ENCODE measurements at places on chromosomes 6 and 20.
A peak's percentile ranks its signal among the peaks of the same experiment; 100 is the strongest.

DNA sequence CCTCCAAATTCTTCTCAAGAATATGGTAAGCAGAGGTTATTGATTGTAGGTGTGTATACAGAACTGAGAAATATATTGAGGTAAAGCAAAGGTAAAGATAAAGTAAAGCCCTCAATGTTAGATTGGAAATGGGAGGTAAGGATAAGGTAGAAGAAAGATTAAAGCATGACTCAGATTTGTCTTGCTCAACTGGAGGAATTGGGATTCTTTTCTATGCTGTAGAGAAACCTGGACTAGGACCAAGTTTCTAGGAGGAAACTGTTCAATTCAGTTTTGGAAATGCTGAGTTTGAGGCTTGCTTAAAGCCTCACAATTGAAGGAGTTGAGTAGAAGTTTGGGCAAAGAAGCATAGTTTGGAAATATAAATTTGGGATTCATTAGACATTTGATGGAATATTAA, 634.0 kb upstream of the PTCHD4 start:
- no peak for DNase-seq

GRCh38 chr20:50572938-50573777, 63.0 kb downstream of the PTPN1 start:
- peak; percentile 69 for DNase-seq

- DNase-seq, result no peak
Observed at GRCh38 chr20:41989935-41990635, 371.9 kb upstream of the CHD6 start.

DNA sequence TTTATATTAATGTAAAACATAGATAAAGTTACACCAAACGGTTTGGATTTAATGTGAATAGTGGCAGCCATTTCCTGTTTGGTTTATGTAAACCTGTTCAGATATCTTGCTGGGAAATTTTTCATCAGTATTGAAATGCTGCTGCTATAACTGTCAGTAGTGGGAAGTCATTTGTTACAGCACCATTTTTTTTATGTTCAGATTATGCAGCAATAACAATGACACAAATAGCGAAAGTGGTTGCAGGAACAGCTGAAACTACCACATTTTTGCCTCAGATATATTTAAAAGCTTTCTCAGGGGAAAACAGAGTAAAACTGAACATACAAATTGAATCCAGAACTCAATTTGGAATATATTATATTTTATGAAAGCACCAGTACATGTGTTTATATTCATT, 128.8 kb upstream of the SIM1 start:
- DNase-seq, result no peak

DNA sequence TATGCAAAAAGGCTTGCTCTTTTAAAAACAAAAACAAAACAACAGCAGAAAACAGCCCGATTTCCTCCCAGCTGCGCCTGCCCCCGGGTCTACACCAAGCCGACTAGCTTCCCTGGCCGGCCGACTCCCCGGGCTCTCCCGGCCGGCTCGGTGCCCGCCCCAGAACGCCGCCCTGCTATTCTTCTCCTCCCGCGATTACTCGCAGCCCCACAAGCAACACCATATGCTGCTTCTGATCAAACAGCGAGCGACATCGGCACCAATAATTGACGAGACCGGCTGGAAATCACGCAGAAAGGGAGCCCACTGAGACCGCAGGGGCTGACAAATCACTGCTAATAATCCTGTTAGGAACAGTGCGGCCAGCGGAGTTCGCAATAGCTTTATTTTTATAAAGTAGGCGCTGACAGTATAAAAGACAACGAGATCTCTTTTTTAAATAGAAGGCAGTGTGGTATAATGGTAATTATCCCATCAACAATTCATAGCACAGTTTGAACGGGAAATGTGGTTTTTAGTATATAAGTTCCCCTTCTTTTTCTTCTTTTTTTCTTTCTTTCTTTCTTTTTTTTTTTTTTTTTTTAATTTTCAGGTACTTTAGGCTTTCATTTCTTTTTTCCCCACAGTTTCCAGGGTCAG, 3.3 kb downstream of the SIM1 start:
- no peak for DNase-seq

Measured in suppressor macrophage treated with lipopolysaccharide for 1 hour (primary cell).